Activated CD8-positive, alpha-beta memory T cell treated with anti-CD3 and anti-CD28 coated beads for 1 hour (primary cell): ENCODE measurements at places on chromosomes 6 and 20.

- DNase-seq, result no peak
Observed at GRCh38 chr20:63330940-63331339, 30.2 kb downstream of the CHRNA4 start.

- no peak for DNase-seq
Observed at GRCh38 chr6:97401533-97401932, 118.5 kb upstream of the MMS22L start.

- DNase-seq, result no peak
Observed at GRCh38 chr20:46749147-46749546, 39.7 kb downstream of the SLC2A10 start.

- no peak for DNase-seq
Observed at GRCh38 chr6:82283771-82284410, 36.3 kb upstream of the IBTK start.

DNA sequence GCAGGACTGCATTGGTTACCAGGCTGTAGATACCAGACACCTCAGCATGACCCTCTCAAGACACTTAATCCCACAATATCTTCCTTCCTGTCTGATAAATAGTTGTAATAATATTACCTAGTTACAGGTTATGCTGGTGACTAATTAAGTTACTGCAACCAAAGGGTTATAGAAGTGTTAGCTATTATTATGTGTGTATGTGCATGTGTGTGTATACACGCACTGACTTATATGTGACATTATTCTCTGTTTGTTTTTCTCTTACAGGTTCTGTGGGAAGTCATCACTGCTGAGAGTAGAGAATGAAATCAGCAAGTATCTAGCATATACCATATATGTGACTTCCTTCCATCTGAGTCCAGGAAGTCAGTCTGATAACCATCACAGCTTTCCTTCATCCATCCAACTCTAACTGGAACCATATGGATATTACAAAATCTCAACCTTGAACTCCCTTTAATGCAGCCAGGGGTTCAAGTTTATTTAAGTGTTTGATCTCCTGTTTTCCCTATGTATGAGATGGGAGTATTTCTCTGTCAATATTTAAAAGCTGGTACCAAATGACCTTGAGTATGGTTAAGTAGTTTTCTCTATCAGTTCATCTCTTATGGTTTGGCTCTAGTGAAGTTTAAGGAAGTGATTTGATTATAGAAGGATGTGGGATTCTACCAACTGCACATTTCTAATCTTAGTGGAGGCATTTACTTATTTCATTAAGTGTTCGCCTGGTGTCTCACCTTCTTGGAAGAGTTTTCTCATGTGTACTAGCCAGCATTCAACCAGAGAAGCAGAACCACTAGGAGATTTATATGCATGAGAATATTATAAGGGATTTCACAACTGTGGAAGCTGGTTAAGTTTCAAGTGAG lies 313.2 kb downstream of the HIVEP2 start:
- DNase-seq, result no peak

DNA sequence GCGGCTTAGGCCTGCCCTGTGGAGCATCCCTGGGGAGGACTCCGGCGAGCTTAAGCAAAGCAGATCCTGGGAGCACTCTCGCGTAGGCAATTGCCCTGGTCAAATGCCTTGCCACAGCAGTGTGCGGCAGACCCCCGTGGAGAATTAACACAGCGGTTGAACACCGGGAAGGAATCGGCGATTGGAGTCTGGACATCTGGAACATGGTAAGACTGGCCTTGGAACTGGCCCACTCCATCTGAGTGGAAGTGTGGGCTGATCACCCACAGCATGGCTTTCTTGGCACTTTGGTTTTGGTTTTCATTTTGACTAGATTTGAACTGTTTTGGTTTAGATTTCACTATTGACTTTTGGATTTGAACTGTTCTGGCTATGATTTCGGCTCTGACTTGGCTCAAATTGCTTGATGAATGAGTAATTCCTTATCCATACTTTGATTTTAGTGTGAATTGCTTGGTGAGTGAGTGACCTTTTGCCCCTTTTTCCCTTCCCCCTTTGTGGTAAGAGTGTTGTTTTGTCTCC lies 300.7 kb downstream of the RNGTT start:
- DNase-seq, result no peak

- DNase-seq, result no peak
Observed at GRCh38 chr20:15859061-15859460, 714.2 kb downstream of the KIF16B start.

GRCh38 chr6:22271081-22271480 lies 25.8 kb downstream of the PRL start:
- no peak for DNase-seq

GRCh38 chr20:2983508-2983907 lies 59.9 kb upstream of the GNRH2 start:
- DNase-seq, result no peak

- no peak for DNase-seq
Observed at GRCh38 chr6:159682295-159682694, 10.7 kb downstream of the SOD2 start.

DNA sequence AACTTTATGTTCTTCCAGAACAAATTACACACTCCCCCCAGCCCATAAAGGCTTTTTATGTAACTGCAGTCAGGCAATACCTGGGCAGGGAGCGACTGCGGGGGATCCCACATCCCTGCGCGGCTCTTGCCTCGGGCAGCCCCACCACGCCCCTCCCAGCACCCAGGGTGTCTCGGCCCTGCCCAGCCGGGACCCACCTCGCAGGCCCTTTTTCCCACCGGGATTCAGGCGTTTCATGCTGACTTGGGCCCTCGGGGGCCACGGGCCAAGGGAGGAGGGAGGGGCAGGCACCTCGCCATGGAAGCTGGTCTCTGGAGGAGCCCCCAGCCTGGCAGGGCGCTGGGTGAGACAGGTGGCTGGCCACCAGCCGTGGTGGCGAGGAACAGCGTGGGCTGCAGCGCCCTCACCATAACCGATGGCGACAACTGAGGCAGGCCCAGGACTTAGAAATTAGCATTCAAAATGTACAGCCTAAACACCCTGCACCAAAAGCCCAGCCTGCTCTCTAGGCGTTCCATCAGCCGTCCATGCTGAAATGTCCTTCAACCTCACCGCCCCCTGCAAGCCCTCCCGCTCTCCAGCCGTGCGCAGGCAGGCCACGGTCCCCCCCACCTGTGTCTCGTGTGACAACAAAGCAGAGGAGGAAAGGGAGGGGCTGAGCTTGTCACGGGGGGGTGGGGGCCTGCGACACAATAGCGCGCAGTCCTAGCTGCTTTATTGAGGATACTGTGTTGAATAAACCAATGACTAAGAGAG lies 15.1 kb upstream of the FOXC1 start:
- no peak for DNase-seq

DNA sequence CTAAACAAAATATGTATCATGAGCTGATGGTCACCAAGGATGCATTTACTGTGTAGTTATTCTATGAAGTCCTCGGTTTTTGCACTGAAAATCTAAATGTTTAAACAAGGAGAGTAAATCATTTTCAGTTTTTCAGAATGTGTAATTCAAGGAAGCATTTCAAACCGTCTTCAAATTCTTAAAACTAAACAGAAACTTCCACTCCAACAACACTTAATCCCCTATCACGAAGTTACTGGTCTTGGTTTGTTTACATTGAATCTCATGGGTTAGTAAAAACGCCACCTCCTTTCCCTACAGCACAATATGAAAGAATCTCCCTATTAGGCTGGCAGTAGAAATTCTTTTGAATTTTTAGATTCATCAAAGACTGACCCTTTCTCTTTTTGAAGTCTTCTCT lies 192.9 kb downstream of the AIG1 start:
- no peak for DNase-seq

DNA sequence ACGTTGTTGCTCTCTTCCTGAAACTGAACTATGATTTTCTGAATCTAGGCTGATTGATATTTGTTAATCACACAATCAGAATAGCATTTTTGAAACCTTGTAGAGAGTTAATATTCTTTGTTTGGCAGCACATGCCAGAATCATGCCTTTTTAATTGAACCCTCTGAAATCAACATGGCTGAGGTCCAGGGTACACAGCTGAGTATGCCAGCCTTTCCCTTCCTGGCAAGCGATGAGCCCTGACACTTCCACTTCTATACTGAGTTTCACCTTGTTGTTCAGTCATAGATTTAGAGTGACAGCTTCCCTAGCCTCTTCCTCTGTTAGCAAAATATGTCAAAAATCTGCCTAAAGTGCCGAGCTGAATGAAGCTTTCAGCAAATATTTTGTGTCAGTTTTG lies 6.8 kb downstream of the HDDC2 start:
- no peak for DNase-seq
